ENCODE measurements at places on chromosomes 2 and 18. TPM values are rescaled to one million over a fixed set of nuclear protein-coding genes. Genes with fewer than 3 reads are reported as not detected.

The AMER3 gene
- total RNA-seq, result not detected

- DNase-seq, result no peak
- no peaks in the 10 kb centered on the region for H3K27me3 ChIP-seq
- no peak overlapping the region for H3K27ac ChIP-seq
- H3K4me3 ChIP-seq, result no peak overlapping the region
These were observed 14.7 kb downstream of the CUL3 start for GRCh38 chr2:224570328-224570993.

DNA sequence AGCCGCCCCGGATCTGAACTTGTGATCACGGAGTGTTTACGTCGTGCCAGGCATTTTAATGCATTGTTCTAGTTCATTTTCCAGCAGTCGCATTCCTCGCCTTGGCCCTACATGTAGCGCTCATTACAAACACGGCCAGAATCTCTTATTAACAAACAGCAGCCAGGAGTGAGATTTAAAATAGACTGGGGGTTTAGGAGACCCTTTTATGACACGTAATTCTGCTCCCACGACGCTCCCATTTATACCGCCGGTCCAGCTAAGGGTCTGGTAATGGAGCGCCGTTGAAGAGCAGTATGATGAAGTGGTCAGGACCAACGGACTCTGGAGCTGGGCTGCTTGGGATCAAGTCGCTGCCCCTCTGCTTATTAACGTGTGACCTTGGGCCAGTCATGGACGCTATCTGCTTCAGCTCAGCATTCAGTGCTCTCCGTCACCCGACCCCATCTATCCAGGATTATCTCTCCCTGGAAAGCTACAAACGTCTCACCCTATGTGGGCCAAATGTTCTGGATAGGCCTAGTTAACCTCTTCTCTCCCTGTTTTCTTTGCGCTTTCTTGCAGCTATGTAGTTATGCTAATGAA is 745 bp downstream of the MSH2 start:
- peaks cover 32% of the 10 kb centered on the region for H3K36me3 ChIP-seq
- peak overlapping the region; percentile 99 for H3K4me3 ChIP-seq
- H3K27me3 ChIP-seq, result no peaks in the 10 kb centered on the region
- peak overlapping the region; percentile 96 for H3K27ac ChIP-seq

DNA sequence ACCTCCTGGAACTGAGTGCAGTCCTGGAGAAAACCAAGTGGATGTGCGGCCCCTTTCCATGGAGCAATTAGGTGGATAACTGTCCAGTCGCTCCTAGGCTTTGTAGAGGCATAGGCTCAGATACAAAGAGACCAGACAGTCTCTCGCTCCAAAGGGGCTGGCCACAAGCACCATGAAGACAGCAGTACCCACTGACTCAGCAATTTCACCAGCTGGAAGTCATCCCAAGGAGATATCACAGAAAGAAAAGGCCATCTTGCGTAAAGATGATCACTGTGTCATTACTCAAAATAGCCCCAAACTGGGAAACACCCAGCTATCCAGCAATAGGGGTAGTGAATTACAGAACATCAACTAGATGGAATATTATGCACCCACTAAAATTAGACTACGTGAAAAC is 161.2 kb downstream of the MSH2 start:
- no peak overlapping the region for H3K4me3 ChIP-seq
- no peak overlapping the region for H3K27ac ChIP-seq
- no peak for DNase-seq

DNA sequence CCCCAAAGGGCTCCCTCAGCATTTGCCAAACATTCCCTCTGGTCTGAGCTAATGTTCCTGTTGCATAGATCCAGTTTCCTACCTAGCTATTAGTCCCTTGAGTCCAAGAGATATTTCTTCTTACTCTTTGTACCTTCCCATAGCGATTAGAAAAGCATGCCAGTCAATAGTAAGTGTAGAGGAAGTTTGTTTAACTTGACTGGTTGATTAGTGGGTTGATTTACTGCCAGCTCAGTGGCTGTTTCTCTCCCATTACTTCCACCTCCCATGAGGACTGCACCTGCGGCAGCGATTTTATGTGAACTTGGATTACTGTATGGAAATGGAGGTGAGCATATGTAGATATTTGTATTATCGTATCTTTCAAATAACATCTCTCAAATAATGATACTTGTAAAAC is 1748.4 kb upstream of the CELF4 start:
- H3K27me3 ChIP-seq, result no peaks in the 10 kb centered on the region
- no peak overlapping the region for H3K4me3 ChIP-seq

DNA sequence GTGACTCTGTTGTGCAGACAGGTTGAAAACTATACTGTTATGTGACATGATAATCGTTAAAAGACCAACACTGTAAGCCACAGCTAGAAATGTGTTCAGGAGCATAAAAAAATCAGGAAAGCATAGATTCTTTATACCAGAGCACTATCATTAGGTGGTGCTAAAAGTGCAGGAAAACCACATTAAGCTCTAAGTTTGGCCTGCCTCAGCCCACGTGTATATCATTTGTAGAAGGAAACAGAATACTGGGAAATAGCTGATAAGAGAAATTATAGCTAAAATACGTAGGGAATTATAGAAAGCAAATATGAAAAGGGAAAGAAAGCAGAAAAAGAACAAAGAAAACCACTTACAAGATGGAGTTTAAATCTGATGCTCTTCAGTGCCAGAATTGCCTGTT is 26.5 kb upstream of the C2orf74 start:
- no peak for DNase-seq
- peaks cover 7% of the 10 kb centered on the region for H3K27me3 ChIP-seq
- no peaks in the 10 kb centered on the region for H3K36me3 ChIP-seq
- no peak overlapping the region for H3K27ac ChIP-seq

GRCh38 chr18:8773980-8774379 is 68.6 kb downstream of the MTCL1 start:
- H3K27ac ChIP-seq, result no peak overlapping the region
- no peaks in the 10 kb centered on the region for H3K36me3 ChIP-seq
- no peaks in the 10 kb centered on the region for H3K4me1 ChIP-seq
- H3K4me3 ChIP-seq, result no peak overlapping the region
- no peak for DNase-seq

GRCh38 chr18:853471-853870 is 41.4 kb upstream of the YES1 start:
- no peaks in the 10 kb centered on the region for H3K27me3 ChIP-seq
- H3K27ac ChIP-seq, result no peak overlapping the region
- no peaks in the 10 kb centered on the region for H3K4me1 ChIP-seq
- no peak overlapping the region for H3K4me3 ChIP-seq
- no peaks in the 10 kb centered on the region for H3K36me3 ChIP-seq

- peaks cover 42% of the 10 kb centered on the region for H3K4me1 ChIP-seq
- peak overlapping the region; percentile 1 for H3K4me3 ChIP-seq
- H3K36me3 ChIP-seq, result peaks cover 2% of the 10 kb centered on the region
- H3K27ac ChIP-seq, result no peak overlapping the region
- no peak for DNase-seq
These were observed 4.1 kb upstream of the YES1 start for GRCh38 chr18:816088-816653.

GRCh38 chr18:28905509-28905908 is 728.6 kb upstream of the CDH2 start:
- H3K27ac ChIP-seq, result no peak overlapping the region
- H3K4me3 ChIP-seq, result no peak overlapping the region
- DNase-seq, result no peak
- H3K27me3 ChIP-seq, result no peaks in the 10 kb centered on the region
- H3K36me3 ChIP-seq, result no peaks in the 10 kb centered on the region
- H3K4me1 ChIP-seq, result no peaks in the 10 kb centered on the region

DNA sequence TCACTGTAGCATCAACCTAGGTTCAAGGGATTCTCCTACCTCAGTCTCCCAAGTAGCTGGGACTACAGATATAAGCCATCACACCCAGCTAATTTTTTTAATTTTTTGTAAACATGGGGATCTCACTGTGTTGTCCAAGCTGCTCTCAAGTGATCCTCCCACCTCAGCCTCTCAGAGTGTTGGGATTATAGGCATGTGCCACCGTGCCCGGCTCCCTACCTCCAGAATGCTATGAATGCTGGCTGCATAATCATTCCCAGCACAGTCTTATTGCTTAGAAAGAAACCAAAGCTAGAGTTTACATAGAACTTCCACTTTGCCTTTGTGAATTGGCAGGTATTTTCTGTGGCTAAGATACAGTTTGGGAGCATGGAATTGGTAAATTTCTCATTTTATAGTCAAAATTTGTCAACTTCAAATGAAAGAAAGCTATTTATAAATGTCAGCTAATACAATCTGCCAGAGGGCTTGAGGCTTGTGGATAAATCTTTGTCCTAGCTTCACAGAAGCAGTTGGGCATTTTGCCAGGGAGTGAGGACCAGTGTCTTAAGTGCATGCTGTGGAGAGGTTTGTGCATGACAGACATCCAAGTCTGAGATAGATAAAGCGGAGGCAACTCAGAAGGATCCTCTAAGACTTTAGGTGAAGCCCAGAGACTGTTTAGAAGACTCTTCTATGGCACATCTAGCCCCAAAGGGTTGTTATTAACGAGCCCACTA is 175.4 kb downstream of the ANTXR1 start:
- H3K27me3 ChIP-seq, result peaks cover 17% of the 10 kb centered on the region
- H3K36me3 ChIP-seq, result no peaks in the 10 kb centered on the region
- H3K27ac ChIP-seq, result no peak overlapping the region
- no peak overlapping the region for H3K4me3 ChIP-seq
- no peak for DNase-seq

- H3K4me1 ChIP-seq, result no peaks in the 10 kb centered on the region
- no peak for DNase-seq
- H3K36me3 ChIP-seq, result no peaks in the 10 kb centered on the region
- H3K27ac ChIP-seq, result no peak overlapping the region
These were observed 1390.5 kb upstream of the ZEB2 start for GRCh38 chr2:145910416-145910815.

GRCh38 chr2:44777036-44777435 is 164.5 kb upstream of the SIX3 start:
- no peak overlapping the region for H3K4me3 ChIP-seq
- H3K36me3 ChIP-seq, result no peaks in the 10 kb centered on the region
- no peak for DNase-seq
- peaks cover 11% of the 10 kb centered on the region for H3K27me3 ChIP-seq

DNA sequence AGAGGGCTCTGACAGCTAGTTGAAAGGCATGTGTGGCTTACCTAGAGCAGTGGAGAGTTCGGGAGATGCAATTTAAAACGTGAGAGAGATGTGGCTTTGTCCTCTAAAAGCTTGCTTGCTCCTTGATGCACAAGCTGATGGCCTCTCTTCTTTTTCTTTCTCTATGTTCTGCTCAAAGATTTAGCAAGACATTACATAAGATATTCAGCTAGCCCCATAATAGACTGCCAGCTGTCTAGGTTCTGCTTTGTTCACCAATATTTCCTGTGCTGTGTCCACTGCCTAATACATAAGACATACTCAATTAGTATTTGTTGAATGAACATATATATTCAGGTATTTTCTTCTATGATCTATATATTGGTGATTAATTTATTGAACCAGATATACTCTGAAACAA is 31.1 kb downstream of the SPATS2L start:
- H3K27ac ChIP-seq, result no peak overlapping the region
- no peak overlapping the region for H3K4me3 ChIP-seq
- no peak for DNase-seq

- H3K27me3 ChIP-seq, result no peaks in the 10 kb centered on the region
- no peaks in the 10 kb centered on the region for H3K36me3 ChIP-seq
- no peaks in the 10 kb centered on the region for H3K4me1 ChIP-seq
- no peak overlapping the region for H3K27ac ChIP-seq
These were observed 472.5 kb downstream of the PID1 start for GRCh38 chr2:228798458-228799207.

- no peak for DNase-seq
- H3K4me3 ChIP-seq, result no peak overlapping the region
- no peaks in the 10 kb centered on the region for H3K27me3 ChIP-seq
- H3K36me3 ChIP-seq, result peaks cover 10% of the 10 kb centered on the region
These were observed 97.2 kb downstream of the PIK3C3 start for GRCh38 chr18:42052122-42052708.

- no peaks in the 10 kb centered on the region for H3K27me3 ChIP-seq
- H3K4me1 ChIP-seq, result no peaks in the 10 kb centered on the region
- no peaks in the 10 kb centered on the region for H3K36me3 ChIP-seq
- no peak for DNase-seq
- H3K27ac ChIP-seq, result no peak overlapping the region
These were observed 310.3 kb downstream of the NOL4 start for GRCh38 chr18:33914399-33914798.

Data from activated naive CD8-positive, alpha-beta T cell treated with anti-CD3 and anti-CD28 coated beads, Interleukin-2, amount 10 ng/mL, durations not matched to agents 7 days and 5 days (primary cell).